ENCODE measurements at places on chromosomes 12 and 14. TPM values are rescaled to one million over a fixed set of nuclear protein-coding genes. Genes with fewer than 3 reads are reported as not detected.

The NRL gene
- total RNA-seq = not detected

The ANKRD9 gene
- total RNA-seq = 26.8 TPM

The OTUB2 gene
- 0.49 TPM for total RNA-seq

The NAV3 gene
- total RNA-seq = 36.6 TPM

The NCKAP5L gene
- total RNA-seq = 9.1 TPM

The MARCHF9 gene
- 4.4 TPM for total RNA-seq

The FBLN5 gene
- 158 TPM for total RNA-seq

The HECTD1 gene
- total RNA-seq = 222 TPM

The GNPTAB gene
- 26.0 TPM for total RNA-seq

The CLEC1A gene
- total RNA-seq = 10.7 TPM

The TCL1A gene
- total RNA-seq = not detected

The WIF1 gene
- not detected for total RNA-seq

The PLEKHD1 gene
- total RNA-seq = 0.22 TPM

The NXPH4 gene
- not detected for total RNA-seq

The SLC17A8 gene
- total RNA-seq = 0.17 TPM

The SERPINA9 gene
- not detected for total RNA-seq

The RNASE3 gene
- not detected for total RNA-seq

The HOXC4 gene
- total RNA-seq = 3.5 TPM

The KERA gene
- total RNA-seq = not detected

The FGD4 gene
- total RNA-seq = 84.0 TPM

The TMCC3 gene
- 22.3 TPM for total RNA-seq

The RERGL gene
- total RNA-seq = 5.3 TPM

The C12orf54 gene
- not detected for total RNA-seq

The KDM5A gene
- 80.6 TPM for total RNA-seq

The ACRBP gene
- 2.4 TPM for total RNA-seq

The GLT8D2 gene
- 10.2 TPM for total RNA-seq

The PPFIA2 gene
- 2.2 TPM for total RNA-seq

The ANKS1B gene
- total RNA-seq = 4.5 TPM

The KLRC3 gene
- not detected for total RNA-seq

The TMTC1 gene
- total RNA-seq = 45.4 TPM

The OR4N2 gene
- total RNA-seq = not detected

The CLEC2D gene
- total RNA-seq = 23.8 TPM

The NTN4 gene
- total RNA-seq = 30.7 TPM

The PTPRB gene
- total RNA-seq = 20.2 TPM

The FGF6 gene
- not detected for total RNA-seq

The WSCD2 gene
- total RNA-seq = 1.5 TPM

The PTGER2 gene
- 9.9 TPM for total RNA-seq

The SYNDIG1L gene
- total RNA-seq = 0.34 TPM

The IL26 gene
- total RNA-seq = not detected

The KCNK10 gene
- total RNA-seq = not detected

The C2CD5 gene
- 56.4 TPM for total RNA-seq

The NID2 gene
- 22.7 TPM for total RNA-seq

The SELPLG gene
- total RNA-seq = 4.3 TPM

The GALNT9 gene
- not detected for total RNA-seq
